ENCODE measurements at places on chromosomes 5 and 9.
A peak's percentile ranks its signal among the peaks of the same experiment; 100 is the strongest.

GRCh38 chr5:78889369-78890140, 95.6 kb downstream of the ARSB start:
- DNase-seq: no peak

DNA sequence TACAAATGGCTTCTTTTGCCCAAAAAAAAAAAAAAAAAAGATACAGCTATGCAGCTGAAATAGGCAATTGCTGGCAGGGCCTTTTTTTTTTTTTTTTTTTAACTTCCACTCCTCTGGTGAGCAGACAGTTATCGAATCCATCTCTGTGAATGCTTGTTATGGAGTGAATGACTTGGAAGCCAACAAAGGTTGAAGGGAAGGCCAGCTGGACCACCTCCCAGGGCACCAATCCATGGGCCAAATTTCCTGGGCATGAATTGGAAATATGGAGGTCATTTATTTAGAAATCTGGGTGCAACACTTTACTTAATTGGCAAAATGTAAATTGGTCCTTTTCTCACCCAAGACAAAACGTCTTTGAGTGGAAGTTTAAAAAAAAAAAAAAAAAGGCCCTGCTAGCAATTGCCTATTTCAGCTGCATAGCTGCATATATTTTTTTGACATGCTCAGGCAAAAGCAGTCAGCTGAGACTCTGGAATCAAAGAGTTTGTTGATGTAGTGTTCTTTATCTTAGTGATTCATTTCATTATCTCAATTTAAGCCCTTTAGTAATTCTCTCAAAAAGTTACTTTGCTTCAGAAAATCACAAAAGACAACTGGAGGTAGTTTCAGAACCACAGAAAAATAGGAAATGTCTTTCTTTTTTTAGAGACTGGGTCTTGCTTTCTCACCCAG, 392.2 kb upstream of the KLF4 start:
- peak; percentile 39 for DNase-seq

DNA sequence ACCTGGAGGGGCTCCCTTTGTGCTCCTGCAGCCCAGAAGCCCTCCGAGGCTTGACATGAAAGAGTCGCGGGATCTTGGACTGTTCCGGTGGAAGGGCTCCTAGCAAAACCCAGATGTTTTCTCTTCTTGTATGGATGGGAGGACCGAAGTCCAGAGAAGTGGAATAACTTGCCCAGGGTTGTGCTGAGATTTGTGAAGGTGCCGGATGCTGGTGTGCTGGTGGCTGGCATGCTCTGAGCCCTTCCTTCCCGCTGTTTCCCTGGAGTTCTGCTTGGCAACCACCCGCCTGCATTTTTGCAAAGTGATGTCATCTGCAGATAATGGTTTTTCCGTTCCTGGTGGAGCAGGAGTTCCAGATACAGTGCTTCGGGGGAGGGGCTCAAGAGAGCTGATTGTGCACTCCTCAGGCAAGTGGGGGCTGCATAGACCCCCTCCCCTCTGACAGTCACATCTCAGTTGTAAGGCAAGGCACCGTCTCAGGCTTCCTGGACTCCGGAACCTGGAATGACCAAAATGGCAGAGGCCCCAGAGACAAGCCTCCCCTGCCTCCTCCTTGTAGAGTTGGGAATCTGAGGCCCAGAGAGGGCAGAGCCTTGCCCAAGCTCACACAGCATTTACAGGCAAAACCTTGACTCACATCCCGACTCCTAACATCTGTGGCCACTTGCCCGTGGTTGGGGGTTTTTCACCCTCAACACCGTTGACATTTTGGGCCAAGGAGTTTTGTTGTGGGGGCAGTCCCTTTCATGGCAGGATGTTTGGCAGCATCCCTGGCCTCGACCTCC, 157.0 kb downstream of the RGS3 start:
- no peak for DNase-seq

- DNase-seq: no peak
These were observed 131.8 kb downstream of the ROR2 start for GRCh38 chr9:91818225-91818585.

DNA sequence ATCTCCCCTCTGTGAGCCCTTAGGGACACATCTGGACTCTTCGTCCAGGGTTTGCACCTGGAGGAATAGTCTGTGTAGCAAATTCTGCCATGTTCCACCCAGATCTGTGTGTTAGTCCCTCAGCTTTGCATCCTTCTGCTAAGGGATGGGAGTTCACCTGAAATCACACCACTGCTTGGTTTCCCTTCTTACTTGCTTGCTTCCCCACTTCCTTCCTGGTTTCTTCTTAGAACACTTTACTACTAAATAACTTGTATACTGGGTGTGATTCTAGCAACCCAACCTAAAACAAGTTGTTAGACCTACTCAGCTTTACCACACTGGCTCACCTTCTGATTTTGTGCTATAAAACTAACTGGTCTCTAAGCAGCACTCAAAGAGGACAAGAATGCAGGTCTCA, 202.6 kb upstream of the MAP3K1 start:
- DNase-seq: no peak

DNA sequence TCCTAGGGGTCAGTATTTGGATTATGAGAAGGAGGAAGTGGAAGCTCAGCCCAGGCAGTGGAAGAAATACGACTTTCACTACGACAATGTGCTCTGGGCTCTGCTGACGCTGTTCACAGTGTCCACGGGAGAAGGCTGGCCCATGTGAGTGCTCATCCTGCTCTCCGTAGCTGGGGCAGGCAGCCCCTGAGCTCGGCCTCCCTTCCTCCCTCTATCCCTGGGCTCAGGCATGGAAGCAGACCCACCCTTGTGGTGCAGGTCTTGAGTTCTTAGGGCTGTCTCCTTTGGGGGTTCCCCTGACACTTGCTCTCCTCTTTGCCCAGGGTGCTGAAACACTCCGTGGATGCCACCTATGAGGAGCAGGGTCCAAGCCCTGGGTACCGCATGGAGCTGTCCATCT, 180.1 kb downstream of the CACNA1B start:
- no peak for DNase-seq

DNA sequence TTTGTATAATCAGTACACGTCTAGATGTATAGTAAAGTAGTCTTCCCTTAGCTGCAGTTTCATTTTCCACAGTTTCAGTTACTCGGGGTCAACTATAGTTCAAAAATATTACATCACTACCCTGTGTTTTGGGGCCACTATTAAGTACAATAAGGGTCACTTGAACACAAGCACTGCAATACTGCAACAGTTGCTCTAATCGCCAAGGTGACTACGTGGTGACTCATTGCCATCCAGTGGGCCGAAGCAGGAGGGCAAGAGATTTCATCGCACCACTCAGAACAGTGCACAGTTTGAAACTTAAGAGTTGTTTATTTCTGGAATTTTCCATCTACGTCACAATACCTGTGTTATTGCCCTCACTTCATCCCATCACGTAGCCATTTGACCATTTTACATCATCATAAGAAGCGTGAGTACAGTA, at the start of gene ARL14EPL:
ARL14EPL (plus strand) TSS at position 379 of the 424 bp plus-strand sequence. CDS start 18,994 bp downstream, outside the sequence.
- DNase-seq: peak; percentile 41

DNA sequence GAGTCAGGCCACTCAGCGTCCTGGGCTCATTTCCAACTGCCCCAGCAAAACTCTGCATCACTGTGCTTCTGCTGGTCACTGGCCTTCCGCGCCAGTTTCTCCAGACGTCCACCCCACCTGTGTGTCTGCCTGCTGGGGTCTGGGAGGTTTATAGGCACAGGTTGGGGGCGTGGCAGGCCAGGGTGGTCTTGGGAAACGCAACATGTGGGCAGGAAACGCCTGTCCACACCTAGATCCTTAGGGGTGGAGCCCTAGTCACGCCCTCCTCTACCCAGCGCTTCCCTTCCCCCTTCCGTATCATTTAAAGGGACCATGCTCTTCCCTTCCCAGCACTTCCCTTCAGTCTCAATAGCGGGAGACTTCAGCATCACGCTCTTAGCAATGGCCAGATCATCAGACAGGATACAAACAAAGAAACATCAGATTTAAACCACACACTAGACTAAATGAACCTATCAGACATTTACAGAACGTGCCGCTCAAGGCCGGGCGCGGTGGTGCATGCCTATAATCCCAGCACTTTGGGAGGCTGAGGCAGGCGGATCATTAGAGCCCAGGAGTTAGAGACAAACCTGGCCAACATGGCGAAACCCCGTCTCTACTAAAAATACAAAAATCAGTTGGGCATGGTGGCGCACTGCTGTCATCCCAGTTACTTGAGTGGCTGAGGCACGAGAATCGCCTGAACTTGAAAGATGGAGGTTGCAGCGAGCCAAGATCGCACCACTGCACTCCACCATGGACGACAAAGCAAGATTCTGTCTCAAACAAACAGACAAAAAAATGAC, 11.8 kb upstream of the BTNL9 start:
- DNase-seq: no peak

DNA sequence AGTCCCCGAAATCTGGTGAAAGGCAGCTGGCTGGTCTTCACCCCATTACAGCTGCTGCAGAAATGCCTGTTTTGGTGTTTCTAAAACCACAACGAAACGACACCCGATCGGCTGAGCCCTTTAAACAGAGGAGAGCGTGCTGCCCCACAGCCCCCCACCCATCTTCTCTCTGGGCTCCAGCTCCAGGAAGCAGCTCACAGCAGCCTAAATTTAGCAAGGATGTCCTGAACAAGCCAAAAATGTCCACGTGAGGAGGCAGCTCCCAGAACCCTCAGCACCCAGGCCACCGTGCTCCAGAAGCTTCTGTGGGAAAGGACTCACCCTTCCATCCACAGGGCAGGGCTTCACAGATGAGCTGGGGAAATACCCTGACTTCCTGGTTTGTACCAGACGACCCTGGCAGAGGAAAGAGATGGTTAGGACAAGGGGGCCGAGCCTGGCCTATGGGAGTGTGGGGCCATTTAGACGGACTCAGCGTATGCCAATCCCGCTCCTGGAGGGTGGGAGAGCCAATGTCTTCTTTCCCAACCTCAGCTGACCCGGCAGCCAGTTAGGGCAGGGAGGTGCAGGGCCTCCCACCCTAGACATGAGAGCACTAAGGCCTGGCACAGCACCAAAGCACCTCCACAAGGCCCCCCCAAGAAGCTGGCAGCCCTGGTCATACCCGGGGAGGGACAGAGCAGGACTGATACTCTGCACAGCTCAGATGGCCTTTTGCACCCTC, 39.1 kb upstream of the SARDH start:
- DNase-seq: no peak

- peak; percentile 49 for DNase-seq
These were observed 84.1 kb downstream of the PPP2R2B start for GRCh38 chr5:146794326-146795029.

- DNase-seq: no peak
These were observed 293.2 kb upstream of the WWC1 start for GRCh38 chr5:167998148-167998767.

DNA sequence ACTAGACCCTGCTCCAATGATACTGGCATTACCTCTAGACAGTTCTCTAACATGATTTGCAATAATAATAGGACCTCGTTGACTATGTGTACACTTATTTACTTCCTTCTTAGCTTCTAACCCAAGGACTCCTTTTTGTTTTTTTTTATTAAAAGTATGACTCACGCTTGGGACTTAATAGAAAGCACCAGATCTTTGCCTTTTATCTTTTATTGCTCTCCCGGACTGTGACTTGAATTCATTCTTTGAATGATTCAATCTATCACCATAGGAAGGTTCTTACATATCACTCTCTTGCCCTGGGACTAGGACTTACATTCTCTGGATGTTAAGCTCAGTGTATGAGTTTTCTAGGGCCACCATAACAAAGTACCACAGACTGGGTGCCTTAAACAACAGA, 9.0 kb downstream of the C9 start:
- DNase-seq: no peak

All from pons (tissue), 1 donor.